Caco-2 (cell line): ENCODE measurements at places on chromosomes 1 and 21. TPM values are rescaled to one million over a fixed set of nuclear protein-coding genes. Genes with fewer than 3 reads are reported as not detected.

Gene BGLAP
- total RNA-seq, result 1.3 and 2.0 TPM in 2 replicates

Gene ADAMTS1
- total RNA-seq, result not detected in 2 replicates

Gene PRDM16
- 4.2 and 5.3 TPM in 2 replicates for total RNA-seq

Gene CLIC6
- total RNA-seq, result not detected in 2 replicates

Gene HUNK
- total RNA-seq, result 4.8 and 7.5 TPM in 2 replicates

Gene PLPPR5
- not detected in 2 replicates for total RNA-seq

Gene SPATA45
- not detected in 2 replicates for total RNA-seq

Gene MYOC
- total RNA-seq, result not detected in 2 replicates

Gene PGM1
- total RNA-seq, result 16.5 and 22.5 TPM in 2 replicates

Gene SLAMF9
- total RNA-seq, result 0.36 TPM in 1 of 2 replicates, not detected in the other

Gene CFAP57
- 0.23 and 0.35 TPM in 2 replicates for total RNA-seq

Gene LHX4
- total RNA-seq, result 0.16 and 0.19 TPM in 2 replicates

Gene BCAS2
- 29.8 and 30.1 TPM in 2 replicates for total RNA-seq

Gene SPRR2F
- not detected in 2 replicates for total RNA-seq

Gene TNFRSF4
- not detected in 2 replicates for total RNA-seq

Gene TAL1
- 12.2 and 15.2 TPM in 2 replicates for total RNA-seq

Gene CLDN17
- total RNA-seq, result not detected in 2 replicates

Gene TMEM200B
- 3.3 TPM in 2 replicates for total RNA-seq

Gene RRP1
- 51.6 and 52.8 TPM in 2 replicates for total RNA-seq

Gene EPHA10
- 2.8 and 3.1 TPM in 2 replicates for total RNA-seq

Gene LHX8
- total RNA-seq, result not detected in 2 replicates

Gene FUCA1
- 21.3 and 25.5 TPM in 2 replicates for total RNA-seq

Gene MROH7
- total RNA-seq, result 0.30 TPM in 1 of 2 replicates, not detected in the other

Gene CELA2A
- not detected in 2 replicates for total RNA-seq

Gene COL16A1
- 0.44 and 0.50 TPM in 2 replicates for total RNA-seq

Gene ATF6
- 14.5 and 16.4 TPM in 2 replicates for total RNA-seq

Gene IGSF3
- total RNA-seq, result 21.8 and 24.0 TPM in 2 replicates

Gene AADACL3
- not detected in 2 replicates for total RNA-seq

Gene PTGFR
- not detected in 2 replicates for total RNA-seq

Gene NBPF3
- 14.3 and 14.9 TPM in 2 replicates for total RNA-seq

Gene ITLN2
- 0.93 and 1.3 TPM in 2 replicates for total RNA-seq

Gene WDR4
- 35.0 and 35.4 TPM in 2 replicates for total RNA-seq

Gene ADIPOR1
- 68.3 and 71.4 TPM in 2 replicates for total RNA-seq

Gene CCDC30
- total RNA-seq, result 1.3 and 1.4 TPM in 2 replicates

Gene RGS8
- not detected in 2 replicates for total RNA-seq

Gene NUP210L
- 0.07 and 0.19 TPM in 2 replicates for total RNA-seq

Gene KRTAP11-1
- total RNA-seq, result not detected in 2 replicates

Gene LCE1D
- total RNA-seq, result not detected in 2 replicates

Gene LCE2B
- not detected in 2 replicates for total RNA-seq

Gene GPR161
- total RNA-seq, result 38.2 and 42.7 TPM in 2 replicates

Gene SPRR1A
- not detected in 2 replicates for total RNA-seq

Gene PLEKHN1
- total RNA-seq, result 3.1 and 4.0 TPM in 2 replicates

Gene CREG1
- total RNA-seq, result 80.7 and 91.5 TPM in 2 replicates

Gene PNRC2
- 89.8 and 93.7 TPM in 2 replicates for total RNA-seq

Gene LEFTY1
- not detected in 2 replicates for total RNA-seq

Gene KRTAP10-1
- not detected in 2 replicates for total RNA-seq

Gene GJA5
- 0.51 and 0.75 TPM in 2 replicates for total RNA-seq

Gene PTAFR
- total RNA-seq, result 0.12 and 0.32 TPM in 2 replicates

Gene S100A7A
- total RNA-seq, result not detected in 2 replicates

Gene NMNAT2
- 16.4 and 20.1 TPM in 2 replicates for total RNA-seq

Gene NR0B2
- total RNA-seq, result 0.34 TPM in 1 of 2 replicates, not detected in the other

Gene CR2
- 0.21 and 0.34 TPM in 2 replicates for total RNA-seq

Gene CRB1
- not detected in 2 replicates for total RNA-seq

Gene COL9A2
- 0.23 and 0.39 TPM in 2 replicates for total RNA-seq

Gene FCRL5
- total RNA-seq, result not detected in 2 replicates

Gene TTLL7
- 0.56 and 0.75 TPM in 2 replicates for total RNA-seq

Gene KCNJ9
- total RNA-seq, result not detected in 2 replicates

Gene UBE2U
- total RNA-seq, result not detected in 2 replicates
